Immature natural killer cell (primary cell): ENCODE measurements at places on chromosomes 7 and 10. TPM values are rescaled to one million over a fixed set of nuclear protein-coding genes. Genes with fewer than 3 reads are reported as not detected.

SPDYE2B gene
- polyA plus RNA-seq = not detected

NAMPT gene
- 14.0 TPM for polyA plus RNA-seq

ZNF277 gene
- 17.7 TPM for polyA plus RNA-seq

ZNF485 gene
- polyA plus RNA-seq = not detected

STRA8 gene
- polyA plus RNA-seq = not detected

MRLN gene
- not detected for polyA plus RNA-seq

SUN1 gene
- polyA plus RNA-seq = 19.3 TPM

CYP2C8 gene
- polyA plus RNA-seq = not detected

OR6V1 gene
- polyA plus RNA-seq = not detected

COPS6 gene
- polyA plus RNA-seq = 163 TPM

UNCX gene
- not detected for polyA plus RNA-seq

PHF14 gene
- polyA plus RNA-seq = 4.5 TPM

FAM13C gene
- polyA plus RNA-seq = not detected

NFE2L3 gene
- polyA plus RNA-seq = 3.5 TPM
